ENCODE measurements at places on chromosomes 11 and 22.

GRCh38 chr11:113372309-113372708, 15.3 kb upstream of the ANKK1 start:
- no peak overlapping the region for H3K4me3 ChIP-seq
- no peak overlapping the region for H3K27ac ChIP-seq
- no peaks in the 10 kb centered on the region for H3K4me1 ChIP-seq
- DNase-seq: no peak
- no peaks in the 10 kb centered on the region for H3K27me3 ChIP-seq
- H3K36me3 ChIP-seq: no peaks in the 10 kb centered on the region

GRCh38 chr11:134615041-134615615, 203.1 kb upstream of the B3GAT1 start:
- H3K27ac ChIP-seq: no peak overlapping the region
- DNase-seq: no peak
- no peak overlapping the region for H3K4me3 ChIP-seq
- H3K27me3 ChIP-seq: no peaks in the 10 kb centered on the region

GRCh38 chr11:61194981-61195695, 8.2 kb upstream of the PGA3 start:
- DNase-seq: no peak
- no peak overlapping the region for H3K27ac ChIP-seq
- H3K36me3 ChIP-seq: no peaks in the 10 kb centered on the region
- no peak overlapping the region for H3K4me3 ChIP-seq
- no peaks in the 10 kb centered on the region for H3K27me3 ChIP-seq
- no peaks in the 10 kb centered on the region for H3K4me1 ChIP-seq

DNA sequence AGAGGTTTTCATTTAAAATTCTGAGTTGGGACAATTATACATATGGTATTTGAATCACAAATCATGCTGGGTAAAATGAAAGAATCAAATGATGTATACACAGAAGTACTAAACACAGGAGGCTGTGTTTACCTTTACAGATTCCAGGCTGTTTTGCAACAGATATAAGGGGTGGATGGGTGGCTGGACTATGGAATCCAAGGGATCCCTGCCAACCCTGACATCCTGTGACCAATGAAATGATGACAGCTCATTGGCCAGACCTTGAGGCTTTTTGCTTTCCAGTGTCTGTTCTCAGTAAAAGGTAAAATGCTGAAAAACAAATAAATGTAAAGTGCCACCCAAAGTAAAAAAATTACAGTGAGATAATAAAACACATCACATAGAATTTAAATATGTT, 3.3 kb upstream of the DDI1 start:
- DNase-seq: no peak
- no peaks in the 10 kb centered on the region for H3K27me3 ChIP-seq
- H3K4me3 ChIP-seq: no peak overlapping the region
- no peaks in the 10 kb centered on the region for H3K4me1 ChIP-seq
- H3K36me3 ChIP-seq: no peaks in the 10 kb centered on the region

DNA sequence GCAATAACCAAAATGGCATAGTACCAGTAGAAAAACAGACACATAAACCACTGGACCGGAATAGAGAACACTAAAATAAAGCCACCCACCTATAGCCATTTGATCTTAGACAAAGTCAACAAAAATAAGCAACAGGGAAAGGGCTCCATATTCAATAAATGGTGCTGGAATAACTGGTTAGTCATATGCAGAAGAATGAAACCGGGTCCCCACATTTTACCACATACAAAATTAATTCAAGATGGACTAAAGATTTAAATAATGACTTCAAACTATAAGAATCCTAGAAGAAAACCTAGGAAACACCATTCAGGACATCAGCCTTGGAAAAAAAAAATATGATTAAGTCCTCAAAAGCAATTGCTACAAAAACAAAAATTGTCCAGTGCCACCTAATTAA, 30.1 kb upstream of the NOX4 start:
- H3K27ac ChIP-seq: no peak overlapping the region
- no peak for DNase-seq
- H3K4me1 ChIP-seq: no peaks in the 10 kb centered on the region
- H3K27me3 ChIP-seq: no peaks in the 10 kb centered on the region

GRCh38 chr11:109133159-109133558, 288.8 kb upstream of the C11orf87 start:
- no peaks in the 10 kb centered on the region for H3K27me3 ChIP-seq
- H3K4me3 ChIP-seq: no peak overlapping the region
- H3K4me1 ChIP-seq: no peaks in the 10 kb centered on the region
- no peak for DNase-seq

GRCh38 chr22:45009606-45010531, at the start of gene PHF21B:
TSS of gene PHF21B (minus strand) at chr22:45010005. CDS start at chr22:45009549, 456 bp downstream.
- peaks cover 15% of the 10 kb centered on the region for H3K4me1 ChIP-seq
- H3K4me3 ChIP-seq: peak within 1 kb of the TSS; percentile 62
- no peaks in the 10 kb centered on the region for H3K27me3 ChIP-seq
- H3K36me3 ChIP-seq: no peaks in the 10 kb centered on the region

GRCh38 chr11:87967459-87967858, 207.8 kb downstream of the RAB38 start:
- no peaks in the 10 kb centered on the region for H3K36me3 ChIP-seq
- no peaks in the 10 kb centered on the region for H3K27me3 ChIP-seq
- no peak overlapping the region for H3K27ac ChIP-seq
- peaks cover 2% of the 10 kb centered on the region for H3K4me1 ChIP-seq
- DNase-seq: no peak

DNA sequence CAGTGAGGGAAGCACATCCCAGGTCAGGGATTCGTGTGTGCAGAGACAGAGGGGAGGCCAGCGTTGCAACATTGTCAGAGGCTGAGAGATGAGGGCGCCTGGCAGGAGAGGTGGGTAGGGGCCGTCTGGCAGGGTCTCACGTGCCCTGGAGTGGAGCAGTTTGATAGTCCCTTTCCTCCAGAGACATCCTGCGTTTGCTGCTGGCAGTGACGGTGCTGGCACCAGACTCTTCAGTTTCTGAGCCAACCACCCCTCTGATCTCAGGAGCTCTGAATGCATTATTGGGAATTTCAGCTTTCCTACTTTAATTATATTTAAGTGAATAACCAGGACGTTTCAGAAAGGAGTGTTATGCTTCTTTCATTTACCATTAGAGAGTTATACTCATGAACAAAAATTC, 136.5 kb downstream of the WNT7B start:
- H3K36me3 ChIP-seq: no peaks in the 10 kb centered on the region
- DNase-seq: no peak
- no peaks in the 10 kb centered on the region for H3K4me1 ChIP-seq
- H3K27me3 ChIP-seq: no peaks in the 10 kb centered on the region
- no peak overlapping the region for H3K27ac ChIP-seq

DNA sequence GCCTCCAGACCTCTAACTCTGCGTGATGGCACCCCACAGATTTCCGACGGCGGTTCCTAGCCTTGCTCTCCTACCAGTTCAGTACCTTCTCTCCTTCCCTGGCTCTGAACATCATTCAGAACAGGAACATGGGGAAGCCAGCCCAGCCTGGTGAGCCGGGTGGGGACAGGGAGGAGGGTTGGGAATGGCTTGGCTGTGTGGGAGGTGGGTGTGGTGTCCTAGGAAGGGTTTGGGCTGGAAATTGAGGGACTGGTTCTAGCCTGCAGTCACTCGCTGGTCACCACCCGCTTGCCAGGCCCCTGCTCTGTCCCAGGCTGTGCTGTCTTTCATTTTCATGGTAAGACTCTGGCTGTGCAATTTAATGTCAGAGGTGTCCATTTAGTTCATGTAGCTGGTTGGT, 33.9 kb downstream of the NAT10 start:
- H3K27me3 ChIP-seq: no peaks in the 10 kb centered on the region
- H3K4me1 ChIP-seq: no peaks in the 10 kb centered on the region
- no peak for DNase-seq
- H3K4me3 ChIP-seq: no peak overlapping the region
- no peak overlapping the region for H3K27ac ChIP-seq
